RPMI8226 (cell line): ENCODE measurements at places on chromosomes 1 and 21.

DNA sequence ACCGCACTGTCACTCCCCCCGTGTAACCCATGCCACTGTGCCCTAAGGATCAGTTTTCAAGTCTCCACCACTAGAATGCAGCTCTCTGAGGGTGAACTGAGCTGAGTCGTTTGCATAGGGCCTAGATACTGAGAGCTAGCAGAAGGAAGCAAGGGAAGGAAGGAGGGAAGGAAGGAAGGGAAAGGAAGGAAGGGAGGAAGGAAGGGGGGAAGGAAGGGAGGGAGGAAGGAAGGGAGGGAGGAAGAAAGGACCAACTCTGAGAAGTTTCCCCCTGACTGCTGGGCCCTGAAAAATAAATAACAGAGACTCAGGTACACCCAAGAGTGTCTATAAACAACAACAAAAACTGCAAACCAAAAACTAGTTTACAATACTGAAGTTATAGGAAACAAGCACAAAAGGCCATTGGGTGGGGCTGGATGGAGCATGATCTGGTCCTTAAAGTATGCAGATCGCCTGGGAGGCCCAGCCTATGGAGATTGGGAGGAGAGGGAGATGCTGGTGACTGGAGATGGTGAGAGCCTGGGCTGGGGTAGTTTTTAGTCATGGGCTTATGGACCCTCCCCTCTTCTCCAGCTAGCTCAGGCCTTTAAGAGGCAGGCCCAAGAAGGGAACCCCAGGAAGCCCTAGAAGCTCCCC lies 1.7 kb upstream of the MRPS15 start:
- no peak for DNase-seq

GRCh38 chr1:21251773-21252471 lies 38.3 kb downstream of the ECE1 start:
- no peak for DNase-seq

- peak; percentile 93 for DNase-seq
Observed at GRCh38 chr21:43306911-43307676, 119.8 kb downstream of the SIK1 start.

- DNase-seq = no peak
Observed at GRCh38 chr21:27422435-27422834, 455.5 kb upstream of the ADAMTS5 start.

- DNase-seq = no peak
Observed at GRCh38 chr1:21820597-21821232, 8.7 kb downstream of the LDLRAD2 start.

GRCh38 chr1:161801955-161802354 lies 35.8 kb downstream of the ATF6 start:
- peak; percentile 82 for DNase-seq

DNA sequence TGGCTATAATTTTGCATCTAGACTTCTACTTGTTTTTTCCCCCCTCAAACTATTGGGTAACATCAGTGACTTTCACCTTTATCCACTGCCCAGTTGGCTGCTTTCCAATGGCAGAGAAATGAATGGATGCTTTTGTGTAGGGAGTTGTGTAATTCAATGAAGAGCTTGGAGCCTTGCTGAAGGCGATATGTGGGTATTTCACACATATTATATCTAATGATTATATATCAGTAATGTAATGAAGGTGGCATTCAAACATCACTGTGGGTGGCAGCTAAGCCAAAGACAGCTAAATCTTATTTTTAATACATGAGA lies 81.2 kb downstream of the TGFB2 start:
- no peak for DNase-seq

DNA sequence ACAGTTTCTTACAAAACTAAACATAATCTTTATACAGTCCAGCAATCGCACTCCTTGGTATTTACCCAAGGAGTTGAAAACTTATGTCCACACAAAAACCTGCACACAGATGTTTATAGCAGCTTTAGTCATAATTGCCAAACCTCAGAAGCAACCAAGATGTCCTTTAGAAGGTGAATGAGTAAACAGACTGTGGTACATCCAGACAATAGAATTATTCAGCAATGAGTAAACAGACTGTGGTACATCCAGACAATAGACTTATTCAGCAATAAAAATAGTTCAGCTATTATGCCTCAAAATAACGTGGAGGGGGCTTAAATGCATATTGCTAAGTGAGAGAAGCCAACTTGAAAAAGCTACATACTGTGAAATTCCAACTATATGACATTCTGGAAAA lies 87.0 kb upstream of the GALNT2 start:
- DNase-seq = no peak

- DNase-seq = no peak
Observed at GRCh38 chr1:43764581-43764980, 57.2 kb downstream of the ST3GAL3 start.

GRCh38 chr1:200925831-200926230 lies 31.1 kb downstream of the INAVA start:
- no peak for DNase-seq

DNA sequence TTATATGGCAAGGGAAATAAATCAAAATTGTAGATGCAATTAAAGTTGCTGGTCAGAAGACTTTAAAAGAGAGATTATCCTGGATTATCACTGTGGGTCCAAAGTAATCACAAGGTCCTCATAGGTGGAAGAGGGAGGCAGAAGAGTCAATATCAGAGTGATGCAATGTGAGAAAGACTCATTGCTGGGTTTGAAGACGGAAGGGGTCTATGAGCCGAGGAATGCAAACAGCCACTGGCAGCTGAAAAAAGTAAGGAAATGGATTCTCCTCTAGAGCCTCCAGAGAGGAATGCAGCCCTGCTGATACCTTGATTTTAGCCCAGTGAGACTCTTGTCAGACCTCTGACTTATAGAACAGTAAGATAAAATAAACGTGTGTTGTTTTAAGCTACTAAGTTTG lies 59.8 kb upstream of the MUTYH start:
- no peak for DNase-seq

DNA sequence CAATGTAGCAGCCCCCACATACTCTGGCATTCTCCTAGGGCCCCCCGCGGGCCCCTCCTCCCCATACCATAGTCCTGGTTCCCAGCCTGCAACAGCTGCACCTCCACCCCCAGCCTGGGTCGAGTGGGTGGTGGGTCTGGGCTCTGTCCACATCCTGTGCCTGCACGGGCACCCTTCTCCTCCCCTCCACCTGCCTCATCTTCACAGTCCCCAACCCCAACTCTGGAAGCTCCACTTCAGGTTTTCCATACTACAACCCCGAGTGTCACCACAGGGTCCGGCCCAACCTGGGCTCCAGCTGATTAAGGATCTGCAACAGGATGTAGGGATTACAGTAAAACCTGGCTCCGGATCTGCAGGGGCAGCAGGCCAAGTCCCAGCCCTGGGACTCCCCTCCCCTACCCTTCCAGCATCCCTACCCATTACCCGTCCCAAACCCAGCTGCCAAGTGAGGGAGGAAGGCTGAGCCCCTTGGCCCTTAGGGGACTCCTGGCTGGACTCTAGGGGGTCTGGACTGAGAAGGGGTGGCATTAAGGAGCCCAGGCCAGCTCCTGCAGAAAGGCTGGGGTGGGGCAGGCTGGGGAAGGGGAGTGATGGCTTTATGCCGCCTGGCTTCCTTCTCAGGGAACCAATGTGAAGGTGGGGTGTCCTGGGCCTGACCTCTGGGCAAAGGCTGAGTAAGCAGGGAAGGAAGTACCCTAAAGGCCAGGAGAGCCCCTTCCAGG lies 116.8 kb downstream of the CASZ1 start:
- DNase-seq = peak; percentile 41

DNA sequence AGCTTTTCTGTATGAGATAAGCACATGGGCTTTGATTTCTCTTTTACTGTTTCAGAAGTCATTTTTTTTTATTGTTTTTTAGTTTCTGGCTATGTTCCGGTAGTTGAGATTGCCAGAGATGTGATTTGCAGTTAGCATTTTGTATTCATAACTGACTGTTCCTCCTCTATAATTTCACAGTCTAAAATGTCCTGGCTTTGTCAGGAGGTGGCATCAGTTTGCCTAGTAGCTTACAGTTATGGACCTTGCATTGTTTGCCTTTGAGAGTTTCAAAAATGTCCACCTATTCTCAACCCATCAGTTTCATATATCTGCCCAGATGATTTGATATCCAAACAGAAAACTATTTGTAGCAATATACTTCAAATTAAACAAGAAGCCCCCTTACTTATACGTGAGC lies 39.5 kb upstream of the ST6GALNAC3 start:
- no peak for DNase-seq

- no peak for DNase-seq
Observed at GRCh38 chr21:14875704-14876523, 188.9 kb downstream of the NRIP1 start.

DNA sequence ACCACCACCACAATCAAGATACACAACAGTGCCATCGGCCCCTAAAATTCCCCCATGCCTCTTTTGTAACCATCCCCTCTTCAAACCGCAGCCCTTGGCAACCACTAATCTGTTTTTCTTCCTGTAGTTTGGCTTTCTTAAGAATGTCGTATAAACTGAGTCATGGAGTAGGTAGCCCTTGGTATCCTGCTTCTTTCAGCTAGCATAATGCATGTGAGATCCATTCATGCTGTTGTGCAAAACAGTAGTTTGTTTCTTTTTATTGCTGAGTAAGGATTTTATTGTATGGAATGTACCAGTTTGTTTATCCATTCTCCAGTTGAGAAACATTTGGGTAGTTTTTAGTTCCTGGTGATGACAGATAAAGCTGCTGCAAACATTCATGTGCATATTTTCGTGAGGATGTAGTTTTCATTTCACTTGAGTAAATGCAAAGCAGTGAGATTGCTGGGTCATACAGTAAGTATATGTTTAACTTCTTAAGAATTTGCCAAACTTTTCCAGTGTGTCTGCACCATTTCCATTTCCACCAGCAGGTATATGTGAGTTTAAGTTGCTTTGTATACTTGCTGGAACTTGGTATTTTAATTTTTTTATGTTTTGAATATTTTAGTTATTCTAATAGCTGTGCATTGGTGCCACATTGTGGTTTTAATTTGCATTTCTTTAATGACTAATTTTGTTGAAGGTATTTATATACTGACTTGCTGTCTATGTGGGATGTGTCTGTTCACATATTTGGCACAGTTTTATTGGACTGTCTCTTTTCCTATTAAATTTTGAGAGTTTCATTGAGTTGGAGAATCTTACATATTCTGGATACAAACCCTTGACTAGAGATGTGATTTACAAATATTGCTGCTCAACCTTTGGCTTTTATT lies 148.4 kb upstream of the MAP1LC3C start:
- DNase-seq = no peak

DNA sequence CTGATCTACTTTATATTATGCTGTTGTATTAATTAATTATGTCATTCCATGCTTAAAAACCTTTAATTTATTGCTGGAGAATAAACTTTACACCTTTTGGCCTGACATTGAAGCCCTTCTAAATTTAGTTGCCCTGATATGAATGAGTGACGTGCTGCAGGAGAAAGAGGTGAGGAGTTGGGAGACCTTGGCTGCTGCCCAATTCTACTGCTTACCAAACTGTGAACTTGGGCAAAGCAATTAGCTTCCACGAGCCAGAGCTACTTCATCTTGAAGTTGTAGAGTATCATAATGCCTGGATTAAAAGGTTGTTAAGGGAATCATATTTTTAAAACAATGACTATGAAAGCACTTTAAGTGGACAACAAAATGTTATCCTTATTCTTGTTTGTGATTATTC lies 126.8 kb upstream of the DEPDC1 start:
- DNase-seq = no peak

DNA sequence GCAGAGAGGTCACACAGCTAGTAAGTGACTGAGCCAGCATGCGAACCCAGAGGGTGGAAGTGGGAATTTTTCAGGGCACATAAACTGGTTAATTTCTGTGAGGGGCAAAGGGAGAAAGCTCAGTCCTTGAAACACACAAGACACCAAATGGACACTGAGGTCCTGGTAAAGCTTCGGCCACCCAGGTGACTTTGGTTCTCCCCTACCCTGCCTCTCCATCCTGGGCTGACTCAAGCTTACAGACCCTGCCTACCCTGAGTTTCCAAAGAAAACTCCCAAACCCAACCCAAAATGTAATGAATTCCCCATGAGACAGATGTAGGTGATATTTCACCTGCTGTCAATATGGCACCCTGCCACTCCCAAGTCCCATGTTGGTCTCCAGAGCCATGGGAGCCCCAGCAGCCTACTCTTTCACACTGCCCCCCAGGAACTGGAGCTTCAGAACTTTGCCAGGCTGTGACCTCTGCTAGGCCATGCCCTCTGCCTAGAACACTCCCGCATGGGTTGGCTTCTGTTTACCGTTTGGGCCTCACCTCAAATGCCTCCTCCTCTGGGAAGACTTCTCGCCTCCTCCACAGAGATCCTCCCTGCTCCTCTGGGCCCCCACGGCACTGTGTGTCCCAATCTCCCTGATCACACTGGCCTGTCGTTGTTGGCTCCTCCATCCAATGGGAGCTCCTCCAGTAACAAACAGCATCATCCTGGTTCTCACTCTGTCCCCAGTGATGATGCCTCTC lies 3.7 kb upstream of the LRP8 start:
- no peak for DNase-seq

DNA sequence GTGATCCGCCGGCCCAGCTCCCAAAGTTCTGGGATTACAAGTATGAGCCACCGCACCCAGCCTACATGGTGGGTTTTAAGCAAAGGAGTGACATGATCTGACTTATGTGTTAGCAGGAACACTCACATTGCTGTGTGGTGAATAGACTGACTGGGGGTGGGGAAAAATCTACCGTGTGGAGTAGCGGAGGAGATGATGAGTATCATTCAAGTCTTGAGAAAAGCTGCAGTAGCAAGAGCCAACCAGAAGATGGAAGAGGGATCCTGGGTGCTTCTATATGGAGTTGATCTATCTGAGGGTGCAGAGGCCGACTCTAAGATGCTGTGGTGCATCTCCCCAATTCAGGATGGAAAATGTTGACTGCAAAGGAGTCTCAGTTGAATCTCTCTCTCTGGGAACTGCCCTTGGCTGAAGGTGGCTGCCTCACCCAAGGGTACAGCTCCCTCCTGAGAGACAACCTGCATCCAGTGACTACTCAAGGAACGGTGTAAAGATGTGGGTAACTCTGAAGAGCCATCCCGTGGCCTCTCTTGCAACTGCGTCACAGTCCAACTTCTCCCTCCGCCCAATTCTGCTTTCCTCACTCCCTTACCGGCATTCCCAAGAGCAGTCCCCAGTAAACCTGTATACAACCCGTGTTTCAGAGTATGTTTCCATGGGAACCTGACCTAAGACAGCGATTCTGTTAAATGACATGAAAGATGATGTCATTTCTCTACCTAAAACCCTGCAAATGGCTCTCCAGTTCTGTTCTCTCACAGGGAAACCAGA lies 7.4 kb upstream of the B3GALNT2 start:
- peak; percentile 30 for DNase-seq

DNA sequence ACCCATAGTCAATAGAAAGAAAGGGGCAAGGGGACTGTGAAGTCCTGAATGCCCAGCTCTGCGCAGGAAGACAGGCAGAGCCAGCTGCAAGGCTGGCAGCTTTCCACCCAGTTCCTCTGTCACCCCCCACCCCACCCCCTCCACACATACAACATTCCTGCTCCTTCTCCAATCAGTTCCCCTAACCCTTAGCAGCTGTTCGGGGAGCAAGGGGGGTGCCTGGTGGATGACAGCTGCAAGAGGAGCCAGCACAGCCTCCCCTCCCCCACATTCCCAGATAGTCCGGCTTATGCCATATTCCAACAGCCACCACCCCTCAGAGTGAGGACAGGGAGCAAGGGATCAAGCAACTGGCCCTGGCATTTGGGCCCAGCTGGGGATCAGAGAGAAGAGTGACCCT lies 9.7 kb downstream of the ARHGEF2 start:
- no peak for DNase-seq

- no peak for DNase-seq
Observed at GRCh38 chr1:94362466-94363058, 55.6 kb upstream of the ABCD3 start.
